ENCODE measurements at places on chromosomes 5 and 9.
A peak's percentile ranks its signal among the peaks of the same experiment; 100 is the strongest.

DNA sequence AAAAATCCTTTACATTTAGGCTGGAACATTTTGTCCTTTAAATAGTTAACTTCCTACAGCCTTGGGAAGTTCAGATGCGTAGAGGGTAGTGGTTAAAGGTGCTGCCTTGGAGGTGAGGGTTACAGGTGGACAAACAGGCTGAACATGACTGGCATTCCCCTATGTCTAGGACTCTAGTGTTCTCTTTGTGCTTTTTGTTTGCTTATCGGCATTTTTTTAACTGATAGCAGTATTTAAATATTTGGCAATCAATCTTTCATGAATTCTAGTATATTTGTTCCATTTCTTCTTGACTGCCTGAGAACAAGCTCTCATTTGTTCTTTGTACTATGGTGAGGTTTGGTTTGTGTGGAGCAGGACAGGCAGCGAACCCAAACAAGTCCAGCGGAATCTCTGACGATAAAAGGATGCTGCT is 307.6 kb downstream of the CTNND2 start:
- no peak for DNase-seq

DNA sequence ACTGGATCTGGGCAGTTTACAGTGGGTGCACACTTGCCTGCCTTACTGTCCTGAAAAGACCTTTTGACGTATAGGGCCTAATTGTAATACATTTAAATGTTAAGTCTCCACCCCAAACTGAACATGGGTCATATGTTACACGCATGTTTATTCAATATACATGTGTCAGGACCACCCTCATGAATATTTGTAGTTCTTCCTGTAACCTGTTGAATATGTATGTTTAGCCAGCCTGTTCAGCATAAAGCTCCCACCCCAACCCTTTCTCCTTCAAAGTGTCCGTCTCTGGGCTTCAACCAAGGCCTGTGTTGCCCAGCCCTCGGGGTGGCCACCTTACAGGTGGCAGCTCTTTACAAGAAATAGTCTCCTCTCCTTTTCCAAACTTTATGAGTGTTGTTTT is 180.9 kb upstream of the DAP start:
- DNase-seq = no peak

- DNase-seq = no peak
Observed at GRCh38 chr5:73967347-73967746, 341.4 kb downstream of the ARHGEF28 start.

DNA sequence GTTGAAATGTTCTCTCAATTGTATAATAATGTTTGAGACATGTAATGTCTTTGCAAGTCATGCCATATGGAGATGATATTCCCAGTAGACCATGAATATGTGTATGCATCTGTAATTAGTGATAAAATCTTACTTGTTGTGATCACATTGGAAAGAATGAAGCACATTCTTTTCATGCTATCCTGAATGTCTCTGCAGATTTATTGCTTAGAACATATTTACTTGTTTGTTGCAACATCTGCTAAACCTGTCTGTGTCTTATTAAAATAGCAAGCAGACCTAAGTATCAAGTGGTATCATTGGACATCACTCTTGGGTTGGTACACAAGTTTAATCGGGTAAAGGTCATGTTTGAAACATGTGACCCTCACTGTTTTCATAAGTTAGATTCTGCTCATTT is 265.5 kb upstream of the CD180 start:
- no peak for DNase-seq

DNA sequence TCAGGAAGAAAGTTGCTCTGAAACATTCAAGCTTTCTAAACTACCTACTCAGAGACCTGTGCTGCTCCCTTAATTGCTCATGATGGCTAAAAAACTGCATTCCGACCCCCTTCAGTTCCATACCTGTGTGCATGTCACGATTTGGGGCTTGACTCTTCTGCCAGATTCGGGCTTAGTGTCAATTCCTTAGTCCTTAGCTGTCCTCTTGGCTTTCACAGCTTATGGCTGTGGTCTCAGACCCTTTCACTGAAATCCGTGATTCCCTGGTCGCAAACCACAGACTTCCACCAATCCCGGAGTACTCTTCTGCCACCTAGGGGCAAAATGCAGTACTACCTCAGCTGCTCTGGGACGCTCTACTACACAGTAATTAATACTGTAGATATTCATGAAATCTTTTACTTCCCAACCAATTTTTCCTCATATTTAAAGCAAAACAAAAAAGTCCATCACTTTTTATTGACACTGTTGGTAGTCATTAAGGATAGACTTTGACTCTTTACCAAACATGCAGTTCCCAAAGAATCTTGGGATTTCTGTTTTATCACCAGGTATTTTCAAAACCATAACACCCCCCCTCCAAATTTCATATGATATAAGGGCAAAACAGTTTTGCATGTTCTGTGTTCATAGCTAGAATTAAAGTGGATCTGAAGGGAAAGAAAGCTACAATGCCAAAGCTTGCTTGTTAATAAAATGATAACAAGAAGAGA is 617.4 kb downstream of the SLCO4C1 start:
- DNase-seq = peak; percentile 1

DNA sequence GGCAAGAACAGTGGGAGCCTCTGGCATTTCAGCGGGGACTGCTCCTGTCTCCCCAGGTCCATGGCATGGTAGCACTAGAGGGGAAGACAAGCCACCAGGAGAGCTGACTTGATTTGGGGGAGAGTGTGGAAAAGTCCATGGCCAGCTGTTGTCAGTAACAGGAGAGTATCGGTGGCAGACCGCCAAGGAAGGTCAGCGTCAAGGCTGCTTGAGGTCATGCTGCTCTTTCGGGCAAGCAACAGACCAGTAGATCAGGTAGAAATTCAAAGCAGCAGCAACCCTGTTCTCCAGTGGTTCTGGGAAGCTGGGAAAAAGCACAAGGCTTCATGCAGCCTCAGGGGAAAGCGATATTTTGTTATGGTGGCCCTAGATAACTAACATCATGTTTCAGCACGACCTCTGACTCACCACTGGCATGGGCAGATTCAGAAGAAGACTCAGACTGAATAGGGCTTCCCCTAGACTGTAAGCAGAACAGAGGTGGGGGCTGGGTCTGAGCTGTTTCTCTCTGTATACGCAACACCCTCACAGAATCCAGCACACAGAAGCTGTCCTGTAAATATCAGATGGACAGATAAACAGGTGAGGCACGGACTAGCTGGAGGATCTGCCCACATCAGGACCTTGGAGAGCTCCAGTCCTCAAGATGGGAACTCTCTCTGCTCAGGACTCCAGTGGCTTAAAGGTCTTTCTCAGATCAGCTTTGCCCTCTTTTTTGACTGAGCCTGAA is 35.2 kb upstream of the PLEKHG4B start:
- DNase-seq = no peak

GRCh38 chr5:35657877-35658276 is 40.2 kb downstream of the SPEF2 start:
- no peak for DNase-seq

GRCh38 chr5:21613971-21614488 is 1239.1 kb downstream of the CDH12 start:
- DNase-seq = no peak

All from dermis microvascular lymphatic vessel endothelial cell (primary cell).